ENCODE measurements at places on chromosomes 16 and 17. TPM values are rescaled to one million over a fixed set of nuclear protein-coding genes. Genes with fewer than 3 reads are reported as not detected.

TMEM114 gene
- total RNA-seq = not detected

EPN3 gene
- not detected for total RNA-seq

TM4SF5 gene
- not detected for total RNA-seq

PRDM7 gene
- not detected for total RNA-seq

TAF15 gene
- 291 TPM for total RNA-seq

CACNA1H gene
- 2.0 TPM for total RNA-seq

PDE6G gene
- total RNA-seq = 57.1 TPM

GRCh38 chr17:59149051-59149450 lies 5.9 kb downstream of the SKA2 start:
- no peak for DNase-seq

- DNase-seq = no peak
Observed at GRCh38 chr16:85526185-85526974, 86.7 kb upstream of the GSE1 start.

DNA sequence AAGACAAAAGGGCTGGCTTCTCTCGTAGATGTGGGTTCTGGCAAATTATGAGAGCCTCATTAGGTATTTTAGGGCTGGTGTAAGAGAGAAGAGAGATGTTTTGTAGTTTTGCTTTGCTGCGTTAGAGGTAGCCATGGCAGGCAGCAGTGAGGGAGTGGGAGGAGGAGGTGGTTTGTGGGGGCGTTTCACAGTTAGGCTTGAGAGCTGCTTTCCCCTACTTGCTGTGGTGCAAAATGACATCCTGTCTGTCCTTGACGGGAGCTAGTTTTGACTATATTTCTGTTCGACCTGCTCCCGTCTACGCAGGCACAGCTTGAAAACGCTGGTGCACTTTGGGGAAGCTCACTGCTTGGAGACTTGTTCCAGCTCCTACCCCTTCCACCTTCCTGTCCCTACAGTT lies 75.5 kb downstream of the SLC5A11 start:
- DNase-seq = no peak

- DNase-seq = peak; percentile 48
Observed at GRCh38 chr17:32461853-32462617, 17.7 kb downstream of the PSMD11 start.

GRCh38 chr17:5282642-5283217 lies 646 bp downstream of the RABEP1 start:
- no peak for DNase-seq

DNA sequence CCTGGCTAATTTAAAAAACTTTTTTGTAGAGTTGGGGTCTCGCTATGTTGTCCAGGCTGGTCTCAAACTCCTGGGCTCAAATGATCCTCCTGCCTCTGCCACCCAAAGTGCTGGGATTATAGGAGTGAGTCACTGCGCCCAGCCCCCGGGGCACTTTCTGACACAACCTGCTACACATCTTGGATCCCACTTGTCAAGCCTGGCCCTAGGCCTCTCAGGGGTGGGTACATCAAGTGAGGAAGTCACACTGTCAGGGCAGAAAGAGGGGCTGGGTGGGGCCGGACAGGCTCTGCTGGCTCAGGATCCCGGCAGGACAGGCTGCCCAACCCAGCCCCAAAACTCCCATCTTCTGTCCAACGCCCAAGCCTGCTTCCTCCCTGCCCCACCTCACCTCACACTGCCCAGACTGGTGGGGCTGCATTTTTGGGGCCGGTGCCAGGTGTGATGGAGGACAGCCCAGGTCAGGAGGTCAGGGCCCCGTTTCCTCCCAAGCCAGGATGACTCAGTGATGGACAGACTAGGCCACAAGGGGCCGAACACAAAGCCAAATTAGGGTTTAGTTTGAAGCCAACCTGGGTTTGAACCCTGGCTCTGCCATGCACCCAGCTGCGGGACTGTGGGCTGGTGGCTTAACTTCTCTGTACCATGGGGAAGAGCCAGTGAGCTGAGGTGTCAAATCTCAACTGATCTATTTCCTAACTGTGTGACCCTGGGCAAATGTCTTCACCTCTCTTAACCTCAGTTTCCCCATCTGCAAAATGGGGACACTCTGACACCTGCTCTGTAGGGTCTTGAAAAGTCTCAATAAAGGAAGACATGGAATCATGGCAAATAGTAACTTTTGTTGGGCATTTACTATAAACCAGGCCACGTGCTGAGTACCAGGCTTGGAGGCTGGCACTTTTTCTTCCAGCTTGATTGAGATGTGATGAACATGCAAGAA lies 8.9 kb upstream of the PPL start:
- no peak for DNase-seq

DNA sequence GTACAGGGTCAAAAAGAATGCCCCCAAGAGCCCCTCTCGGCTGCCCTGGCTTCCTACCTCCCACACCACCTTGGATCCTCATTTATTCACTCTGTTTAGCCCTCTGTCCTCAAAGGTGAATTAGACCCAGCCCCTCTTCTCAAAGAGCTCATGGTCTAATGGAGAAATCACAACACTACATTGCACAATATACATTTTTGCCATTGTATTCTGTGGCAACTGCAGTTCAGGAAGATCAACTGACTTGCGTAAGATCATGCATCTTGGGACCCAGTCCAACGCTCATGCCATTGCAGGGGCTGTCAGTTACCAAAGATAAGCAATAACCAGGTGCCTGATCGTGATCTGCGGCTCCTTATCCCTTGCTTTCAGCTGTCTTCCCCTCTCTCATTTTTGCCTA lies 1.4 kb downstream of the KRT38 start:
- DNase-seq = no peak

DNA sequence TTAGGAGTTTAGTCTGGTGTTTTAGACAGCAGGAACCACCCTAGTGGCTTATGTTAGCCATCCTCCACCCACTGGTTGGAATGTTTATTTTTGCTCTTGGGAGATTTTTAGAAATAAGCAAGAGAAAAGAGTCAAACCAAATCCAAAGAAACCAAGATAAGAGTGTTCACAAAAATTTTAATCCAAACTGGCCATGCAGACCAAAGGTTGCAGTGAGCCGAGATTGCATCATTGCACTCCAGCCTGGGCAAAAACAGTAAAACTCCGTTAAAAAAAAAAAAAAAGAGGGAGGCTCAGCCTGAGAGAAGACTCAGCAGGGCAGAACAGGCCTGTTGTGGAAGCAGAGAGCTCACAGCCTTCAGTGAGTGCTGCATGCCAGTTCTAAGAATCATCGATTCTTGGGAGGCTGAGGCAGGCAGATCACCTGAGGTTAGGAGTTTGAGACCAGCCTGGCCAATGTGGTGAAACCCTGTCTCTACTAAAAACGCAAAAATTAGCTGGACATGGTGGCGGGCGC lies 12.2 kb upstream of the C16orf54 start:
- DNase-seq = no peak

GRCh38 chr16:87836346-87836843 lies 32.9 kb downstream of the SLC7A5 start:
- DNase-seq = no peak

- no peak for DNase-seq
Observed at GRCh38 chr16:86514481-86515376, 4.4 kb downstream of the FOXF1 start.

DNA sequence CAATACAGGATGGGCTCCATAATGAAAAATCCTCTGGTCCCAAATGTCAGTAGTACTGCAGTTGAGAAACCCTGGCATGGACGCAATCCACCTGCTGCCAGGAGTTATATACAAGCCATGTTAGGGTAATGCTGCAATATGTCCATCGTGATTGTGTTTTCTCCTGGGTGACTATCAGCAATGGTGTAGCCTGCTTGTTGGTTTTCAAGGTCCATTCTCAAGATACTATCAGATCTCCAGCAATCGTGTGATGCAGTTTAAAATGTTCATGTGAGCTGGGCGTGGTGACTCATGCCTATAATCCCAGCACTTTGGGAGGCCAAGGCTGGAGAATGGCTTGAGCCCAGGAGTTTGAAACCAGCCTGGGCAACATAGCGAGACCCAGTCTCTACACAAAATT lies 24.0 kb downstream of the ABCC1 start:
- no peak for DNase-seq

DNA sequence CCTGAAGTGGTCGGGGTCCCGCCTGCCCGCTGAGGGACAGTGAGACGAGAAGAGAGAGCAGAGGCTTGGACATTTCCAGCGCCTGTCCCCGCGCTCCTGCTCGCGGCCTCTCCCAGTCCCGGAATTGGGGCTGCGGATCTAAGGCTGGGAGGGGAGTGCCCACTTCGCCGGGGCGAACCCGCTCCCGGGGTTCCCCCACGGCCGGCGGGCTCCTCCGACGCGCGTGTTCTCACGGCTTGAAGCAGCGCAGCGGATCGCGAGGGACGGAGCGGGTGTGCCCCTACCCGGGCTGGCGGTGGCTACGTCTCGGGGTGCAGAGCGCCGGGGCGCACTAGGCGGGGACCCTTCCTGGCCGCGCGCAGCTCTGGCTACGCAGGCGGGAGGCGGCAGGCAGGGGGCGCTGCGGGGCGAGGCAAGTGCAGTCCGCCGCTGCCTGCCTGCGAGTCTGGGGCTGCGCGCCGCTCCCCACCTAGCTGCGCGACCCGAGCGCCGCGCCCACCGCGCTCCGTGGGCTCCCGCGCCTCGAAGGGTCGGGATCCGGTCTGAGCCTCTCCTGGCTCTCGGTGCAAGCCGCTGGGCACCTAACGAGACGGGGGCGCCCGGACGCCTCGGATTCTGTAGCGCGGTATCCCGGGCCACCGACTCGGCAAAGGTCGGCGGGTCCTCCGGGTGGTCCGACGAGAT lies 1.2 kb downstream of the NGFR start:
- peak; percentile 95 for DNase-seq

- no peak for DNase-seq
Observed at GRCh38 chr17:8506145-8506544, 70.5 kb downstream of the NDEL1 start.

GRCh38 chr16:84996365-84996764 lies 15.0 kb downstream of the ZDHHC7 start:
- DNase-seq = no peak

- DNase-seq = no peak
Observed at GRCh38 chr17:73165616-73166404, 1.0 kb downstream of the SSTR2 start.

- DNase-seq = no peak
Observed at GRCh38 chr17:65071861-65072260, 15.3 kb upstream of the GNA13 start.

- DNase-seq = no peak
Observed at GRCh38 chr17:8710813-8711212, 33.8 kb downstream of the CCDC42 start.

GRCh38 chr17:41415833-41416335 lies 8.5 kb downstream of the KRT37 start:
- no peak for DNase-seq

DNA sequence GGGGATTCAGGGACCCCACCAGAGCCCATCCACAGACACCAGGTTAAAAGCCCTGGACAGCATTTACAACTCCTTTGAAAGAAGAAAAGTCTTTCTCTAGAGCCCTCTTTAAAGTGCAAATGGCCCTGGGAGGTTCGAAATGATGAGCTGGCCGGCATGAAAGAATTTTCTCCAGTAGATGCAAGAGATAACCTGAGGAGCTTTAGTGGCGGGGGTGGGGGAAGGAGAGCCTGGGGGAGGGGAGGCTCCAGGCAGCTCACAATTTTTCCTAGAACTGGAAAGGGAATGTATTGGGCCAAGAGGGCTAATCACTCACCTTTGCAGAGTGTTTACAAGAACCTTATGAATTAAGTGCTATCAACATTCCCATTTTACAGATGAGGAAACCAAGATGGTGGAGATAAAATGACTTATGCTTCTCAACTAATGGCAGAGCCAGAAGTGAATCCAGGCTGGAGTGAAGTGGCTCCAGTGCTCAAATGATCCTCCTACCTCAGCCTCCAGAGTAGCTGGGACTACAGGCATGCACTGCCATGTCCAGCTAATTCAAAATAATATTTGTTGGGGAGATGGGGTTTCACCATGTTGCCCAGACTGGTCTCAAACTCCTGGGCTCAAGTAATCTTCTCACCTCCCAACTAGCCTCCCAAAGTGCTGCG lies 4.2 kb upstream of the CDH1 start:
- no peak for DNase-seq

GRCh38 chr17:44398692-44399691 lies 9.5 kb upstream of the ITGA2B start:
- no peak for DNase-seq

DNA sequence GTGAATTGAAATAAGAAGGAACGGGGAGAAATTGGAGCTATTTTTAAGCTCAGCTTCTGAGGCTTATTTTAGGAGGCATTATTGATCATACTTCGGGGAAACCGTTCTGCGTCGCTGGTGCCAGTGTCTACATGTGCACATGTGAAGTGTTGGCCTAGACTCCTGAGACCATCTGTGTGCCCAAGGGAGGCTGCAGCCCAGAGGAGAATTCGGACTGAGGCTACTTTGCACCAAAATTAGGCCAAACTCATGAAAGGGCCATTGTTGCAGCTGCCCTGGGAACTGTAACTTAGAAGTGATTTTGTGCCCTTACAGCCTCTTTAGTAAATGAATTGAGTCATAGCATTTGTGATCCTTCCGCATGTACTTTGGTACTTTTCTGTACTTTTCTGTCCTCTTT lies 102.0 kb upstream of the NOL11 start:
- DNase-seq = no peak

- DNase-seq = no peak
Observed at GRCh38 chr16:8935989-8936388, 27.7 kb downstream of the USP7 start.

DNA sequence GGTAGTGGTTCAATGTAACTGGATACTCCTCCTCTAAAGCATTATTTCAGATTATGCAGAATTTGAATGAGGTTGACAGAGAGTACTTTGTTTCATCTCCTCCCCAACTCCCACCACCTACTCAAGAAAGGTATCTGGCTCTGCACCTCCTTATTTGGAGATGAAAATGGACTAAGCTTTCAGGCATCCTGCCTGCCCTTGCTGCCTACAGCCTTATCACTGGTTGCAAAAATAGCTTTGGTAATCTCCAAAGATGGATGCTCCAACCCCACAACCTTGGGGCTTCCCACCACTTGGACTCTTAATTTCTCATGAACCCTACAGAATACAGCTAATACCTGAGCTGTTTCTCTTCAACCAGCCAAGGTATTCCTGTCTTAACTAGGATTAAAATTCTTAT lies 45.3 kb upstream of the CORO6 start:
- DNase-seq = no peak

- DNase-seq = no peak
Observed at GRCh38 chr17:66348584-66349165, 46.3 kb downstream of the PRKCA start.

GRCh38 chr17:79503126-79503839 lies 107.6 kb downstream of the RBFOX3 start:
- DNase-seq = no peak

DNA sequence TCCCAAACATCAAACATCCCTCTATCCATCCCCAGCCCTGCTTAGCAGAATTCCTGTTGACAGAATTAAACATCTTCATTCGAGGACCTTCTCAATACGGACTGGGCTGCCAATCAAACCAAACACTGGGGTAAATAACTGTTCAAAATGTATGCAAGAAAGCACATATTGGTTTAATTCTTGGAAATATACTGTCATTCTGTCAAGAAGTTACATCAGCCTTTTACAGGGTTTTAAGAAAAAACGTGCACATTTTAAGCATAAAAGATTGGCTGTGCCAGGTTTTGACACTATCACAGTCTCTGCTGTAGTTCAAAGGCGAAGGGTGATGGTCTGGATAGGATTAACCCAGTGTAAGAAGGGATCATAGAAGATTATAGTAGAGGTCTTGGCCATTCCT lies 25.1 kb upstream of the CCNF start:
- DNase-seq = no peak

GRCh38 chr16:65200857-65201256 lies 79.0 kb upstream of the CDH11 start:
- DNase-seq = no peak

Data from activated naive CD8-positive, alpha-beta T cell treated with anti-CD3 and anti-CD28 coated beads, Interleukin-2, amount 10 ng/mL, durations not matched to agents 7 days and 5 days (primary cell).